Activated CD4-positive, alpha-beta T cell treated with anti-CD3 and anti-CD28 coated beads, Interleukin-2, amount 10 ng/mL, durations not matched to agents 7 days and 5 days (primary cell): ENCODE measurements at places on chromosomes 11 and 22. TPM values are rescaled to one million over a fixed set of nuclear protein-coding genes. Genes with fewer than 3 reads are reported as not detected.

GRCh38 chr22:42062506-42063170 lies 8.0 kb downstream of the NAGA start:
- peaks cover 2% of the 10 kb centered on the region for H3K4me1 ChIP-seq
- peaks cover 67% of the 10 kb centered on the region for H3K36me3 ChIP-seq
- no peak for DNase-seq
- no peaks in the 10 kb centered on the region for H3K27me3 ChIP-seq

- no peak overlapping the region for H3K4me3 ChIP-seq
- DNase-seq = no peak
- no peak overlapping the region for H3K27ac ChIP-seq
- H3K4me1 ChIP-seq = no peaks in the 10 kb centered on the region
- H3K27me3 ChIP-seq = peaks cover 24% of the 10 kb centered on the region
- no peaks in the 10 kb centered on the region for H3K36me3 ChIP-seq
Observed at GRCh38 chr11:124823512-124824376, 23.5 kb upstream of the MSANTD2 start.

- no peak overlapping the region for H3K27ac ChIP-seq
- H3K27me3 ChIP-seq = no peaks in the 10 kb centered on the region
- DNase-seq = no peak
- H3K4me3 ChIP-seq = no peak overlapping the region
- no peaks in the 10 kb centered on the region for H3K4me1 ChIP-seq
- no peaks in the 10 kb centered on the region for H3K36me3 ChIP-seq
Observed at GRCh38 chr11:38219636-38220035, 1621.6 kb upstream of the RAG2 start.

- H3K4me3 ChIP-seq = no peak overlapping the region
- H3K27me3 ChIP-seq = peaks cover 14% of the 10 kb centered on the region
- no peak for DNase-seq
- no peaks in the 10 kb centered on the region for H3K36me3 ChIP-seq
Observed at GRCh38 chr22:50118557-50119168, 28.9 kb downstream of the MOV10L1 start.

GRCh38 chr22:28810821-28811491 lies 10.6 kb upstream of the XBP1 start:
- DNase-seq = peak; percentile 65
- H3K4me3 ChIP-seq = peak overlapping the region; percentile 76
- peaks cover 78% of the 10 kb centered on the region for H3K4me1 ChIP-seq
- H3K27ac ChIP-seq = peak overlapping the region; percentile 93

GRCh38 chr11:11480971-11481370 lies 127.9 kb upstream of the CSNK2A3 start:
- no peaks in the 10 kb centered on the region for H3K36me3 ChIP-seq
- DNase-seq = no peak
- no peak overlapping the region for H3K4me3 ChIP-seq
- no peak overlapping the region for H3K27ac ChIP-seq
- peaks cover 3% of the 10 kb centered on the region for H3K27me3 ChIP-seq

- H3K4me1 ChIP-seq = no peaks in the 10 kb centered on the region
- DNase-seq = no peak
- no peak overlapping the region for H3K4me3 ChIP-seq
- H3K27me3 ChIP-seq = no peaks in the 10 kb centered on the region
- H3K36me3 ChIP-seq = no peaks in the 10 kb centered on the region
- H3K27ac ChIP-seq = no peak overlapping the region
Observed at GRCh38 chr11:104279587-104279986, 115.6 kb upstream of the PDGFD start.

DNA sequence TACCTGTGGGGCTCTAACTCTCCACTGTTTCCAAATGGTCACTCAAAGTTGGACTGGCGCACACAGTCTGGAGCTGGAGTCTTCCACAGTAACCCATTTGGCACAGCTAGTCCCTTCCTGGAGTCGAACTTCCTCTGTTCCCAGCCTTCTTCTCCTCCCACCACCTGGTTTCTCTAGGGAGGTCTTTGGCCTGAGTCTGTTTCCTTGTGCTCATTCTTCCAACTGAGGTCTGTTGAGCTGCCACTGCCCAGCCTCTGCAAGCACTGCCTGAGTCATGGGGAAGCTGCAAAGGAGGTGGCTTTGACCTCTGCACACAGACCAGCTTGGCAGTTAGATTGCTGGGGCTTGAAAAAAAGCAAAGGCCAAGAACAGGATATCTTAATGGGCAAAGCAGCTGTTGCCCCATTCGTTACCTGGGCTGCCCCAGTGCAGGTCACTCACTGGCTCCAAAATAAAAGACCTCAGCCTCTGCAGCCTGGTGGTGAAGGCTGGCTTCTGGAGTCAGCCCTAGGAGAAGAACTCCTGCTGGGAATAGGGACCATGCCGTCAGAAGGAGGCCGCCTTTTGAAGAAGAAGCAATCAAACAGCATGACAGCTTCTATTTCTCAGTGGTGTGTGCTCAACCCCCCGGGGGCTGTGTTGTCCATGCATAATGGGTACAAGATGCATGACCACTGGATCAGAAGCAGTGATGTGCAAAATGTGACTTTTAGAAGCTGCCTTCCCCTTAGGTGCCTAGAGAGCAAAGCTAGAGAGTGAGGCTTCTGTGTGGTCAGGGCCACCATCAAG lies 3.0 kb downstream of the ADAMTS15 start:
- H3K27me3 ChIP-seq = peaks cover 56% of the 10 kb centered on the region
- no peak for DNase-seq
- H3K27ac ChIP-seq = no peak overlapping the region
- H3K4me1 ChIP-seq = peaks cover 10% of the 10 kb centered on the region
- no peak overlapping the region for H3K4me3 ChIP-seq

DNA sequence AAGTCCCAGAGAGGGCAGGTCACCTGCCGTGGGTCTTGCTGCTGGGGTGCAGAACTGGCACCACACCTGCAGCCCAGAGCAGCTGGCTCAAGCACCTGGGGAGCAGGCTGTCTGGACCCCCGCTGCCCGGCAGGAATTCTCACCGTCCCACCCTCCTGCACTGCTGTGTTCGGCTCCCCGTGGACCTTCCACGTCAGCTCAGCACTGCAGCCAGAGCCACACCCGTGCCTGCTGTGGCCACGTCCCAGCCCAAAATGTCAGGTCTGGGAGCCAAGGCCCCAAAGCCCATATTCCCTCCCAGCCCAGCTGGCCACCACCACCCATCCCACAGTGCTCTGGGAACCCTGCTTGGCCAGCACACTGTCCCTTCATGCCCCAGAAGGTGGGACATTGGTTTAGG lies 28.0 kb upstream of the MYRF start:
- no peaks in the 10 kb centered on the region for H3K4me1 ChIP-seq
- H3K4me3 ChIP-seq = no peak overlapping the region
- no peak overlapping the region for H3K27ac ChIP-seq
- H3K36me3 ChIP-seq = no peaks in the 10 kb centered on the region
- H3K27me3 ChIP-seq = no peaks in the 10 kb centered on the region

DNA sequence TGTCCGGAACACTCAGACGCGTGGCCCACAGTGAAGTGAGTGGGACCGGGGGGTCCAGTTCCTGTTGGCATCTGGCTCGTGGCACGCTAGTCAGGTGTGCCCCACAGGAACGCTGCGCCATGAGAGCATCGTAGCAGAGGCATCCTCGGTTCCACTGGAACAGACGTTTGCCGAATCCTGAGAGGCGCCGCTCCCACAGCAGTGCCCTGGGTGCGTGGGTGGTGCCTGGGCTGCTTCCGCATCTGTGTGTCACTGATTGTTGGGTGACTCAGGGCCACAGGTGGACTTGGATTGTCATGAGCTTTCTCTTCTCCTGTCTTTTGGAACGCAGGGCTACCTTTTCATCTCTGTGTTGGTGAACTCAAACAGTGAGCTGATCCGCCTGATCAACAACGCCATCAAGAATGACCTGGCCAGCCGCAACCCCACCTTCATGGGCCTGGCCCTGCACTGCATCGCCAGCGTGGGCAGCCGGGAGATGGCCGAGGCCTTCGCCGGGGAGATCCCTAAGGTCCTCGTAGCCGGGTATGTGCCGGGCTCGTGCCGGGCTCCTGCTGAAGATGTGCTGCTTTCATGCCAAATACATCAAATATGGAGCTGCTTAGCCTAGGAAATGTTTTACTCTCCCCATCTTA lies 46.2 kb downstream of the AP2A2 start:
- no peaks in the 10 kb centered on the region for H3K27me3 ChIP-seq
- no peak overlapping the region for H3K27ac ChIP-seq
- peaks cover 36% of the 10 kb centered on the region for H3K4me1 ChIP-seq
- H3K4me3 ChIP-seq = no peak overlapping the region
- no peak for DNase-seq

GRCh38 chr11:61853698-61854169 lies 25.6 kb downstream of the FADS2 start:
- H3K27me3 ChIP-seq = no peaks in the 10 kb centered on the region
- no peak for DNase-seq
- H3K27ac ChIP-seq = no peak overlapping the region
- H3K4me3 ChIP-seq = no peak overlapping the region

KCNA4 gene
- total RNA-seq = not detected

RIC3 gene
- total RNA-seq = 16.9 TPM
